ENCODE measurements at places on chromosomes 2 and 18.

GRCh38 chr2:15729709-15730544, 138.3 kb downstream of the DDX1 start:
- DNase-seq = no peak

GRCh38 chr2:54360055-54360792, 95.9 kb upstream of the SPTBN1 start:
- no peak for DNase-seq

DNA sequence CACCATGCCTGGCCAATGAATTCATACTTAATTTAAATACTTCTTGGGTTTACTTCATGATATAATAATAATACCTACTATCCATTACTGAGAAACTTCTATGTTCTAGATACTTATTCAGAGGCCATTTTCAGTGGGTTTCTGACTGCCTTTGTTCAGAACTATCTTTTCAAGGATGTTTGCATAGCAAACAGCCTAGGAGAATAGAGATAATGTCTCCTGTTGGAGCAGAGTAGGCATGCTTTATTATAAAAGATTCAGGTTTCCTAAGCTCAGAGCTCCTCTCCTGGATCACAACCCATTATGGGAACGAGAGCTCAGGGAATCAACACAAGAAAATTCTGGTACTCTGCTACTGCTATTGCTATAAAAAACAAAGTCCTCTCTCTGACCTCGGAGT, 11.1 kb downstream of the FASTKD1 start:
- no peak for DNase-seq

- DNase-seq = no peak
Observed at GRCh38 chr18:43931439-43931838, 654.1 kb upstream of the SYT4 start.

DNA sequence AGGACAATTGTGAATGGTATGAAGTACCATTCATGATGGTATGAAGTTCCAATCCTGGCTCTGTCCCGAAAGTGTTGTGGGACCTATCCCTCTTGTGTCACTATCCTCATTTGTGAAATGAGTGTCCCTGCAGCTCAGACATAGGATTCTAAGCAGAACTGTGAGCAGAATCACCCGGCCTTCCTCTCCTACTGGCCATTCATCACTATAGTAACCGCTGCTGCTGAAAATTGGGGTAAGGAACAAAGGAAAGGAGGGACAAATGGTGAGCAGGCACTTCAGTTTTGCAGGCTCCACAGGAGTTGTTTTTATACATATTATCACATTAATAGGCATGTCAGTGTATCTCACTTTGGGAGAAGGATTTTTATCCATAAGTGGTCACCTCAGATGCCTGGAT, 27.4 kb downstream of the SMYD1 start:
- DNase-seq = no peak

DNA sequence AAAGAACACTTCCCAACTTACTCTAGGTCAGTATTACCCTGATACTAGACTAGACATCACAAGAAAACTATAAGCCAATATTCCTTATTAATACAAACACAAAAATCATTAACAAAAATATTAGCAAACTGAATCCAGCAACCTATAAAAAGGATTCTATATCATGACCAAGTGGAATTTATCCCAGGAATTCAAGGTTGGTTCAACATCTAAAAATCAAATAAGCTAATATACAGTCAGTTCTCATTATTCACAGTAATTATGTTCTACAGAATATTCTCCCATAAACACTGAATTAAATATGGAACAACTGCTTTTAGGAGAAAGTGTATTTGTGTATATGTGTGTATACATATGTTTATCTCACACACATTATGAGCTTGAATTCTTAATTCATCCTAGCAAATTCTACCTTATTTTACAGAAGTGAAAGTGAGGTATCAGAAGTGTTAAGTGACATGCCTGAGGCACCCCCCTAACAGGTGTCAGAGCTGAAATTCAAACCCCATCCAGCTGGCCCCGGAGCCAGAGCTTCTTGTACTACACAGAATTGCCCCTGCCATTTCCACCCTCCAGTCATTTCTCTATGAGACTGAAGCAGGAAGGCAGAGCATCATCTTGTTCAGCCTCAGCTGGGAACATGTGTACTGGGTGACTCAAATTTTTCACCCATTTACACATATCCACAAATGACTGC, 77.8 kb downstream of the MALT1 start:
- no peak for DNase-seq

- no peak for DNase-seq
Observed at GRCh38 chr2:55159037-55159651, 72.9 kb downstream of the CLHC1 start.

DNA sequence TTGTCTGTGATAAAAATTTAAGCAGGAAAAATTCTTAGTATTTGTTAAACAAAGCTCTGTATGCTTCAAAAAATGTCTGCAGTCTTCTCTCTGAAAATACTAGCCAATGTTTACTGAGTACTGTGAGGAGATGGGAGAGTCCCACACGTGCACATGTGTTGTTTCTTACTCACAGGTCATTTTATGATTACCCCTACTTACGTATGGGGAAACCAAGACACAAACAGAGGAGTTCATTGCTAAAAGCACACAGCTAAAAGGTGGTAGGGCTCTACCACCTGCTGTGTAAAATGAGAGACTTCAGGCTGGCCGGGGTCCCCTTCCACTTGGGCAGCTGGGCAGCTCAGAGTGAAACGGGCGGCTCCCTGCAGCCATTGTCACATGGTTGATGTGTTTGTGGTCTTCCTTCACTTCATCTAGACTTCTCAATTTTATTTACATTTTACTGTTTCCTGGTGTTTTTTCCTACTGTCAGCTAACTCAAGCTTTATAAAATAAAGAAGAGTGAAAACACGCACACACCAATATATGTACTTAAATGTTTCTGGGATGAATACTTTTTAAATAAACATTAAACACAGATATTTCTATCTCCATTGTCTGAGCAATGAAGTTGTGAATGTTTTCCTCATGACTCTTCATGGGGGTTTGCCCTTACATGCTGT, 71.2 kb downstream of the MBP start:
- peak; percentile 36 for DNase-seq
